Stimulated activated CD8-positive, alpha-beta memory T cell treated with anti-CD3 and anti-CD28 coated beads, Interleukin-7, amount 100 ng/mL, for 1 hour (primary cell): ENCODE measurements at places on chromosomes 12 and 14.

- DNase-seq, result no peak
Observed at GRCh38 chr12:52521568-52522266, 1.5 kb upstream of the KRT5 start.

- no peak for DNase-seq
Observed at GRCh38 chr12:32196250-32197198, 89.9 kb downstream of the BICD1 start.

DNA sequence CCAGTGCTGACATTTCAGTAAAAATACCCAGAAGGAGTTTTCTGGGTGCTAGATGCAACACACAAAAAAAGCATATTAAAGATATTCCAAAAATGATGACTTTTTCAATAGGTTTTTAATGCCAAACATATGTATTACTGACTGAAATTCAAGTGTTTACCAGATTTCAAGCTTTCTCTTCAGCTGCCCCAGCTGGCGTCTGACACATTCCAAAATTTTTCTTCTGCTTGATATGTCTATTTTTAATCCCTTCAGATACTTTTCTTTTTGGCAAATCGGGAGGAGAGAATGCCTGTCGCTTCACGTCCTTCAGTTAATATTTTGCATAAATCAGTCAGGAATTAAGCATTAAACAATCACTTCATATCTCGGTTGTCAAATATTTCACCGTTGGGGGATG, 7.1 kb upstream of the CCDC60 start:
- DNase-seq, result no peak

DNA sequence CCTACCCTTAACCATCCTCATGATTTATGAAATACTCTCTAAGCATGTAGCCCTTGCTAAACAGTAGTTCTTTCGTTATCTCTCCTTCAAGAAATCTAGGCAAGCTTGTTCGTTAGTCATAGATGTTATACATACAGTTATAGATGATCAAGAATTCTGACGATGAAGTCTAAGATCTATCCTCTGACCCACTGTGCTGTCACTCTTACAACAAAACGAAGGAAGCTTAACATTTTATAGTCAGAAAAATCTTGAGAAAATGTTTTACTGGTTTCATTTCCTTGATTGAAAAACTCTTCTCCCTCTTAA, 68.9 kb downstream of the SPPL3 start:
- DNase-seq, result no peak

- DNase-seq, result no peak
Observed at GRCh38 chr12:41907021-41907420, 237.7 kb downstream of the GXYLT1 start.

DNA sequence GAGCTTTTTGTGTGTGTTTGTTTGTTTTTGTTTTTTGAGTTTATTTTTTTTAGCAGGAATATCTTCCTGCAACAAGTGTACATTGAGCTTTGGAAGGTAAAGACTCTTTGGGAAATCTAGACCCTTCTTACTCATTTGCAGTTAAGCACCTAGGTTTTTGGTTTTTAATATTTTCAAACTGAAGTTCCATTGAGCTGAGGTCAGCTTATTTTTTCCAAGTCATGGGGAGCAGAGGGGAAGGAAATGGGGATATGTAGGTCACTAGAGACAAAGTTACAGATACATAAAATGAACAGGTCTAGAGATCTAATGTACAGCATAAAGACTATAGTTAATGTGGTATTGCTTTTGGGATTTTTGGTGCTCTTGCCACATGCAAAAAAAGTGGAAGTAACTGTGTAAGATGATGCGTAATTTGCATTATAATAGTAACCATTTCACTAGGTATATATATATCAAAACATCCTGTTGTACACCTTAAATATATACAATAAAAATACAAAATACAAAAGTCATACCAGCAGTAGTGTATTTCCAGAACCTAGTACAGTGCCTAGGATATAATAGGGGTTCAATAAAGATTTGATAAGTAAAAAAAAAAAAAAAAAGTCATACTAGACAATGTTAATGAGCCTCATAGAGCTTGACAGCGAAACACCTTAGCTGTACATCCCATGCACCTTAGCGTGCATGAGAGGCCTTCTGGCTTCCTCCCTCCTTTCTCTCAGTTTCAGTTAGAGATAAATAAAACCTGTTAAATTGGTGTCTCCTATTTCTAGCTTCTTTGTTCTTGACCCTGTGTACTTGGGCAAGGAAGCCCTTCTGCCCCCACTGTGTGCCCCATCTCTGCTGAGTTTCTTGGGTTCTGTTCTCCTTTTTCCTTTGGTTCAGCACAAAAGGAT, 22.7 kb downstream of the CGRRF1 start:
- DNase-seq, result no peak

DNA sequence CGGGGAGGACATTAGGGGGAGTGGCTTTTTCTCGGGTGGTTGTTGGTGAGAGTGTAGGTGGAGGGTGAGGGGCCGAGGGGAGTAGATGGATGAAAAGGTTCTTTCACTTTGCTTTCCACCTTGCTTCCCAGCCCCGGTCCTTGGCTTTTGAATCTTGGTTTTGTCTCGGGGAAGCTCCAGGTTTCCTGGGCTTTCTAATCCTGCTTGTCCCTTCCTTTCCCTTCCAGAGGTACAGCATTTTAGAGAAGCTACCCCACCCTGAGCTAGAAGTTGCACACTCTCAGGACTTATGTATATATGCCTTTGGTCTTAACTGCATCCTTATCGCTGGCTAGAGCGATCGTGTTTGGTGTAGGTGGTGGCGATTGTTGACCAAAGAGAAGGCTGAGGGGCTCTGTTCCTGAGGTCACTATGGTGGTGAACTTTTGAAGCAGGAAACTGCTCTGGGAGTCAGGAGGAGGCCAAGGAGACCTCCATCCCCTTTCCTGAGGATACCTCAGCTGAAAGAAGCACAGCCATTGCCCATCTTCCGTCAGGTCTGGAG, 862 bp downstream of the PIP4K2C start:
- DNase-seq, result no peak

DNA sequence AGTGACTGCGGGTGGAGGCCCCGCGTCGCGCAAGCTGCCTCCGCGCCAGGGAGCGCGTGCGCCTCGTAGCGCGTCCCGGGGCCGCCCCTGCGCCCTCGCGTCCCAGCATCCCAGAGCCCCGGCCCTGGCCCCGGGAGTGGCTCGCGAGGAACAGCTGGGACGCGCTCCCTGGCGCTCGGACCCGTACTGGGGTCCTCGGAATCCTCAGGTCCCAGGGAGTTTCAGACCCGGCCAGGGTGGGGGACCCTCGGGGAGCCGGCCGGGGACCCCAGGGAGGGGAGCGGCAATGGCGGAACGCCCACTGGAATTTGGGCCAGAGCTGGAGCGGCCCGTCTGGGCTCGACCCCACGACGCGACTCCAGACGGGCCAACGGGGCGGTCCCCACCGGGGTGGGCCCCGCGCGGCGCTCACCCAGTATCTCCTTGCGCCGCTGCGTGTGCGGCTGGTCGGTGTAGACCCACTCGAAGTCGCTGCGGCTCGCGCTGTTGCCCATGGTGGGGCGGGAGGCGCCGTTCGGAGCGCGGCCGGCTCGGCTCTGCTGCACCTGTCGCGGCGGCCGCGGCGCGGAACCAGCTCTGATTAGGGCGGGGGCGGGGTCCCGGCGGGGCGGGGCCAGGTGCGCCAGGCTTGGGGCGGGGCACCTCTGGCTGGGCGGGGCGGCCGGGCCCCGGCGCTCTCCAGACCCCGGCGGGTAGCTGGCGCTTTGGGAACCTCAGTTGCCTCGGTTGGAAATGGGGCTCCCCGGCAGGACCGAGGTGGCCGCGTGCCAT, at the start of gene DEGS2:
DEGS2 (minus strand) TSS at position 552 of the 771 bp plus-strand sequence; CDS start at position 494, 58 bp downstream.
- peak; percentile 28 for DNase-seq

DNA sequence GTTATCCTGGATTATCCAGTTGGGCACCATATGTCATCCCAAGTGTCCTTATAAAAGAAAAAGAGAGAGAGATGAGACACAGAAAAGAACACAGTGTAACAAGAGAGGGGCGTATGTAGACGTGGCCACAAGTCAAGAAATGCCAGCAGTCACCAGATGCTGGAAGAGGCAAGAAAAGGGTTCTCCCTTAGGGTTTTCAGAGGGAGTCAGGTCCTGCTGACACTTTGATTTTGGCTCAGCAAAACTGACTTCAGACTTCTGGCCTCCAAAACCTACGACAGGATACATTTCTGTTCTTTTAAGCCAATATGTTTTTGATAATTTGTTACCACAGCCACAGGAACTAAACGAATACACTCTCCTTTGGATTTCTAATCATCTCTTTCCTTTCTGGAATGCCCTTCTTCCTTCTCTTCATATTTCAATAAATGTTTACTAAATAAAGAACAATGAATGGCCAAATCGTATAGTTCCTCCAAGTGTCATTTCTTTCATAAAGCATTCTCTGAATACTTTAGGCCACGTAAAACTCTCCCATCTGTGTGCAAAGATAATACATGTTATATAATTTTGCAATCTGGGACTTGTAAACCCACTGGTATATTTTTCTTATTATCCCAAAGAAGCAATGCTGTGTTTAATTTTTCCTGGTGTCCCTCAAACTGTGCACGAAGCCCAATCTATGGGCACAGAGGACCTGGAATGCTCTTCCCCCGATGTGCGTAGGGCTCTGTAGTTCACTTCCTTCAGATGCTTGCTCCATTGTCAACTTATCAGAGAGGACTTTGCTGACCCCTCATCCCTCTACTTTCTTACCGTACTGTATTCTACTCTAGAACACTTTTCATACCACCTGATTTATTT, 303.6 kb downstream of the CEP128 start:
- DNase-seq, result no peak

DNA sequence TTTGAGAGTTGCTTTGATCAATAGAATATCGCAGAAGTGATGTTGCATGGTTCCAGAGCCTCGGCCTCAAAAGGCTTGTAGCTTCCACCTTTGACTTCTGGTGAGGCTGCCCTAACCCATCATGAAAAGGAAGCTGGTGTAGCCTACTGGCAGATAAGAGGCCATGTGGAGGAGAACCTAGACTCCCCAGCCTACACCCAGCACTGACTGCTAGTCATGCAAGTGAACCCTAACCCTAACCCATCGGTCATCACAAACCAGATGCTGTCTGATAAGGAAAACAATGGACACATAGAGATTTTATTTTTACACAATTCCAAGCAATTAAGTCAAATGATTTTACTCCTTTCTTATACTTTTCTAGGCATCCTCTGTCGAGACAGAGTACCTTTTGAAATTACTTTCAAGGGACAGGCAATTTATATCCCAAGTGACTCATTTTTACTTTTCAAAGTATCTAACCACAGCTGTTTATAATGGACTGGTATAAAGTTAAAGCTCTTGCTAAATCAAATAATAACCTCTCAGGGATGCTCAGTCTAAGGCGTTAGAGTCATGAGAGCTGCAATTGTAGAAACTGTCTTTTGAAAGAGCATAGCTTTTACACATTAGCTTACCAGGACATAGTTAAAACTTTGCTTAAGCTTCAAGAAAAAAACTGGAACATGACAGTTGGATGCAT, 17.6 kb downstream of the PTPRB start:
- no peak for DNase-seq

DNA sequence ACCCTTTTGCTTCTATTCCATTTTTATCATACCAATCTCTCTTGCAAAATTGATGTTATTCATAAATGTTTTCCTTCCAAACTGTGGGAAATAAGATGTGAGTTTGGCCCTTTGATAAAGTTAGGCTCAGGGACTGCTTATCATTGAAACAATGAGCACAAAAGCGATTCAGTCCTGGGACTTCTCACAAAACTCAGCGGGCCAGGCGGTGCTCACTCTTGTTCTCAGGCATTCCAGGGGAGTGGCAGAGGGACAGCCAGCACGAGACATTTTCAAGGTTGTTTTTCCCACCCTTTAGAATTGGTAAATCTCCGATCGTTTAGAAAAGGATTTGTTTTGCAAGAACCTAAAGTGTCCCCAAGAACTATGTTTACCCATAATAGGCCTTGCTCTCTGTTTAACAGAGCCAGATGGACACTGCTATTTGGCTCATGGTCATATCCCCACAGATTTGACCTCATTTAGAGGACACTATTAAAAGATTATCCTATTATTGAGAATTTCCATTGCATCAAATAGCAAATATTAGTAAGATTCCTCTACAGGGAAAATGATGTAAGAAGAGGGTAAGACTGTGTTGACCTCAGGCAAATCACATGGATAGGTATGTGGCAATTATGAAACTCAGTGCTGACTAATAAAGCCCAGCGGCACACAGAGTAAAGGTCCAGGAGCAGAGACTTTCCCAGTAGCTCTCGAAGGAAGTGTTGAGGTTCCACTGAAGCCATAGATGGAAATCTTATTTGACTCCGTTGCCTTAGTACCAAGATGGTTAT, 102.7 kb upstream of the USP44 start:
- DNase-seq, result no peak
